ENCODE measurements at places on chromosomes 11 and 22.

- no peak for DNase-seq
These were observed 13.5 kb upstream of the ADORA2A start for GRCh38 chr22:24413736-24414385.

DNA sequence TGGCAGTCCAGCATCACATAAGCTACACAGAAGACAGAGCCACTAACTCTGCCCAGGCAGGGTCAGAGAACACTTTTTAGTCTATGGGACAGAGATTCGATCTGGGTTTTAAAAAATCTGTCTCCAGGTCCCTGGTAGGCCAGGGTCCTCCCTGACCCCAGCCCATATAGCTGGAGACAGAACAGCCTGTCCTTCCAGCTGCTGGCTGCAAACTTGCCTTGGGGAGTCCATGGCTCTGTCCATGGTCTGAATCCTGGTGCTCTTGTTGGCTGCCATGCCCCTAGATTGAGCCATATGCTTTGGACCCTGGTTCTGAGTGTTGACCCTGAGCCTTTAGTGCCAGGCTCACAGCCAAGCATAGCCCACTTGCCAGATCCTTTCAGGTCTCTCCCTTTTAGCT, 13.3 kb upstream of the LIPT2 start:
- no peak for DNase-seq

DNA sequence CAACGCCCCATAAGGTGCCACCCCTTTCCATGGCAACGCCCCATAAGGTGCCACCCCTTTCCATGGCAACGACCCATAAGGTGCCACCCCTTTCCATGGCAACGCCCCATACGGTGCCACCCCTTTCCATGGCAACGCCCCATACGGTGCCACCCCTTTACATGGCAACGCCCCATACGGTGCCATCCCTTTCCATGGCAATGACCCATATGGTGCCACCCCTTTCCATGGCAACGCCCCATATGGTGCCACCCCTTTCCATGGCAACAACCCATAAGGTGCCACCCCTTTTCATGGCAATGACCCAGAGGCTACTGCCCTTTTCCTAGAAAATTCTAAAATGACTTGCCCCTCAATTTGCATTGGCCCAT, 72.1 kb downstream of the BRD1 start:
- no peak for DNase-seq

DNA sequence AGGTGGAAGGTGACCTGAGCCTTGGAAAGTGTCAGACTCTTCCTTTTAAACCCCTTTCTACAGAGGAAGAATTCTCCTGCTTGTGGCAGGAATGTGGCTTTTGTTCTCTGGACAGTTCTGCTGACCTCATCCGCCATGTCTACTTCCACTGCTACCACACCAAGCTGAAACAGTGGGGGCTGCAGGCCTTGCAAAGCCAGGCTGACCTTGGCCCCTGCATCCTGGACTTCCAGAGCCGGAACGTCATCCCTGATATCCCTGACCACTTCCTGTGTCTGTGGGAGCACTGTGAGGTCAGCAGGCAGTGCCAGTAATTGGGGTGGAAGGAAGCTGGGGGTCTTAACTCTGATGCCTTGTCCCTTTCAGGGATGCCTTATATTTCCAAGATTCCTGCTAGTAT, 9.3 kb downstream of the HINFP start:
- no peak for DNase-seq

DNA sequence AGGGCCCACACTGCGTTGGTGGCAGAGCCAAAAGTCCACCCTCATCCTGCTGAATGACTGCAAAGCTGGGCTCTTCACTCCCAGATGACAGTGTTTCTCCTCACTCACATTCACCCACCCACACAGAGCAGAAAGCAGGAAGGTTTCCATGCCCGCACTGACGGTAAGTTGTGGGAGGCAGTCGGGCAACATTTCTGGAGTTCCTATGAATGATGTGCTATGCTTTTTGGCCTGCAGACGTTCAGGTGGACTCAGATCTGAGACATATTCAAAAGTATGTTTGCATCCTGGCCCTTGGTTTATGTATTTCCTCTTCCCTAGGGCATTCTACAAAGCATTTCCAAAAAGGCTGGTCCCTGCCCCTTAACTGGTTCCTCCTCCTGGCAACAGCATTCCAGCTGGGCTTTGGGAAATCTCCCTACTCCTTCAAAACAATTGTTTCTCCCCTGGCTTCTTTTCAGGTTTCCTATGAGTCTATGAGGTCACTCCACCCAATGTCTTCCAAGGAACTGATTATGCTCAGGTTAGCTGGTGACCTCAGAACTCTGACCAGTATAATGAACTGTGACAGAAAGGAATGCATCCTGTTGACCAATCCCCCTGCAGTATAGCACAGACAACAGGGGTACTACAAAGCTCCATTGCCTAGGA, 36.4 kb downstream of the PACSIN2 start:
- DNase-seq: no peak

DNA sequence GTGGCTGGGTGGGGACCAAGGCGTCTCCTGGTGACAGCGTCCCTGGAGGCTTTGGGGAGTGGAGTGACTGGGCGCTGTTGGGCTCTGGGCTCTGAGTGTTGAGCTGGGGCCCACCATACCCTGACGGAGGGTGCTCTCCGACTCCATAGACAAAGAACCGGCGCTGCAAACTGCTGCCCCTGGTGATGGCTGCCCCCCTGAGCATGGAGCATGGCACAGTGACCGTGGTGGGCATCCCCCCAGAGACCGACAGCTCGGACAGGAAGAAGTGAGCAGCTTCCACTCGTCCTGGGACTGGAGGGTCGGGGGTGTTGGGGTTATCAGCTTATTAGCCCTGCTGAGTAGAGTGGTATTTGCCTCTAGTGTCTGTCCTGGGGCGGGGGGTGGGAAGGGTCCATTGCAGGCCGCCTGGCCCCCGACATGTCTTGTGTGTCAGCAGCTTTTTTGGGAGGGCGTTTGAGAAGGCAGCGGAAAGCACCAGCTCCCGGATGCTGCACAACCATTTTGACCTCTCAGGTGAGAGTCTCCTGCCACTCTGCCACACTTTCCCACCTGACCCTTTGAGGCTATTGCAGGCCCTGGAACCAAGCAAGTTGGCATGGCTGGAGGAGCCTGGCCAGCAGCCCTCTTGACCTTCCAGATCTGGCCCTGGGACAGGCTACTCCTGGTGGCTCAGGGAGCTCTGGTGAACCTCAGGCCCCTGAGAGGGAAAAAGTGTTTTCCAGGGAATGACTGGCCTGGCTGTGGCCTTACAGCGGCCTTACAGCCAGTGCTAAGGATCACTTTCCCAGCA, 7.6 kb downstream of the CLDN5 start:
- no peak for DNase-seq

DNA sequence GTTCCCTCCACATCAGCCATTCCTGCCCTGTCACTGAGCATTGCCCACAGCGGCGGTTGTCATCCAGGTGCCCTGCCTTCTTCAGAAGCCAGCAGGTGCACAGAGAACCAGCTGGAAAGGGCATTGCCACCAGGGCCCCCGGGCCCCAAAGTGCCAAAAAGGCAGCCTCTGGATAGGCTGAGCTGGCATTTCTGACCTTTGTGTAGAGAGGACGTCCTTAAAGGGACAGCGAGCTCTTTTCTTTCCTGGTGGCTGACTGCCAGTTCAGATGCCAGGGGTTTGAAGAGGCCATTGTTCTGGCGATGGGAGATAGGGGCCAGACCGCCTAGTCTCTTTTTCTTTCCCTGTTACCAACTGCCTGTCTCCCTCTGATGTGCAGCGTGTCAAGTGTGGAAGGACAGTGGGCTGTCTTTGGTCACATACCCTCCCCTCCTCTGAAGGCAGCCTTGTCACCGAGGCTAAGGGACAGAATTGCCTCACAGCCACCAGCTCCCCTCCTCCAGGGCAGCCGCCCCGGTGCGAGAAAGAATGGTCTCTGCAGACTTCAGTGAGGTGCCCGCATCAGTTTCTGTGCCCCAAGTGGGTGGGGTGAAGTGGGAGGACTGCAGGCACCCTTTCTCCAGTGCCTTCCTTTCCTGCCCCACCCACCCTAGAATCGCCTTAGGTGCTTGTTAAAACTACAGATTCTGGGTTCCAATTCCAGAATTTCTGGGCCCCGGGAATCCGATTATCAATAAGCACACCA, 109.6 kb downstream of the SCN3B start:
- DNase-seq: no peak

GRCh38 chr11:114027926-114028325, 31.6 kb upstream of the ZBTB16 start:
- DNase-seq: no peak
